ENCODE measurements at places on chromosomes 7 and 10. TPM values are rescaled to one million over a fixed set of nuclear protein-coding genes. Genes with fewer than 3 reads are reported as not detected.

FZD8 gene
- polyA plus RNA-seq = 0.55 TPM

GRCh38 chr10:34522546-34522945 lies 292.6 kb downstream of the PARD3 start:
- DNase-seq = no peak

DNA sequence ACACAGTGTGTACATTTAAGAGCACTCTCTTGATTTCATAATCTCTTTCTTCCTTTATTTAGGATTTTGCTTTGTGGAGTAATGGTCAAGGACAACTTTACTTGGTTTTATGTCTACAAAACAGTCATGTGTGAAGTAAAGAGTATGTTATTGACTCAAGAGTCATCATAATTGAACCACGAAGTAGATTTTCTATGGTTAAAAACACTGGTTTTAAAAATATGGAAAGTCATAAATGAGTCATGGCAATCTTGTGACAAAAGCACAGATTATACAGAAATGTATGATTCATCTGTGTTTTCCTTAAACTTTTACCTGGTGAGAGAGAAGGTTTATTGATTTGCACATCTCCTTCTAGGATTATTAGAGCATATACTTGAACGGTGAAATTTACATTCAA lies 969.7 kb downstream of the GATA3 start:
- DNase-seq = no peak

GRCh38 chr7:22214000-22214399 lies 143.0 kb downstream of the RAPGEF5 start:
- DNase-seq = no peak

GRCh38 chr10:17607603-17608332 lies 9.4 kb downstream of the HACD1 start:
- peak; percentile 27 for DNase-seq

- no peak for DNase-seq
These were observed 41.0 kb downstream of the KIAA1217 start for GRCh38 chr10:24249829-24250415.

DNA sequence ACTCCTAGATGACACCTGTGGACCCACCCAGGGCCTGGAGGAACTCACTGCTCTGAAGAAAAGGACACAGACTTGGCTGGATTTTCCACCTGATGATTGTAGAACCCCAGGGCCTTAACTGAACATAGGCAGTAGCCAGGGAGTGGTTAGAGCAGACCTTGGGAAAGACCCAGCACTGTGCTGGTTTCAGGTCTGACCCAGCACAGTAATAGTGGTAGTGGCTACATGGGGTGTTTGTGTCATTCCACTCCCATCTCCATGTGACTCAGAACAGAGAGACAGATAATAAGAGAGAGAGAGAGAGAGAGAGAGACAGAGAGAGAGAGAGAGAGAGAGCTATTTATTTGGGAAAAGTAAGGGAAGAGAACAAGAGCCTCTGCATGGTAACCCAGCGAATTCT lies 239.1 kb upstream of the MEOX2 start:
- no peak for DNase-seq

- no peak for DNase-seq
These were observed 687.8 kb downstream of the IPMK start for GRCh38 chr10:57579926-57580325.

DNA sequence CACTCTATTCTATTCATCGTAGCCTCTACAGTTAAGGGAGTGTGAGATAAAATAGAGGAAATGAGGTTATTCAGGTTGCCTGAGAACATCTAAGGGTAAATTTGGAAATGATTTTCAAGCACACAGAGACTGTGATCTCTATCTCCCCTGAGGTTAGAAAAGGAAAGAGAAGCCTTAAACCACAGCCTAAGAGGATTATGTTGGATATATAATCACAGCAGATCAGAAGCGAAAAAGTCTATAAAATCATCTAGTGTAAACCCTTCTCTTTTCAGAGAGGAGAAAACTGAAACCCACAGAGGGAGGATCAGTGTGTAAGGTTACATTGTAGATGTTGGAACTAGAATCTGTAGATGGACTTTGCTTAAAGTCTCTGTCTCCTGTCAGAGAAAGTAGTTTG lies 90.6 kb upstream of the SEMA3E start:
- DNase-seq = no peak

GRCh38 chr10:103232131-103232673 lies 13.5 kb upstream of the RPEL1 start:
- DNase-seq = no peak

CDH23 gene
- polyA plus RNA-seq = 0.01 TPM

GRCh38 chr10:29596826-29597225 lies 37.9 kb downstream of the SVIL start:
- no peak for DNase-seq

DNA sequence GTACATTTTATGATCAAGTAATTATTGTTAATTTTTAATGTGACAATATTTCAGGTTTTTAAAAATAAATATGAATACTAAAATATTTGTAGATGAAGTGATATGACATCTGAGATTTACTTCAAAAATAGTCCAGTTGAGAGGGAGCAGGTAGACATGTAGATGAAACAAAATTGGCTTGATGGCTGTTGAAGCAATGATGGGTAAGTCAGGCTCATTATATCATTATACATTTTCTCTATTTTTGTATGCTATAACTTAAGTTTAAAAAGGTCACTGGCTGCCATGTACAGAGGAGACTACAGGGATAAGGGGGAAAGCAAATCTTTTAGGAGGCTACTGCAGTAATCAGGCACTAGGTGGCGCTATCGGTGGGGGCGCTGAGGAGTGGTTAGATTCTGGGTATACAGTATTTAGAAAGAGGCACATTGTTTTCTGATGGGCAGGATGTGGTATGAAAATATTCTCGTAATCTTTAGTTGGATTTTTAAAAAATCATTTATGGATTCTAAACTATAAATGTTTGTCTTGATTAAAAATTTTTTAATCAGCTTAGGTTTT lies 189.8 kb upstream of the IMMP2L start:
- no peak for DNase-seq

DNA sequence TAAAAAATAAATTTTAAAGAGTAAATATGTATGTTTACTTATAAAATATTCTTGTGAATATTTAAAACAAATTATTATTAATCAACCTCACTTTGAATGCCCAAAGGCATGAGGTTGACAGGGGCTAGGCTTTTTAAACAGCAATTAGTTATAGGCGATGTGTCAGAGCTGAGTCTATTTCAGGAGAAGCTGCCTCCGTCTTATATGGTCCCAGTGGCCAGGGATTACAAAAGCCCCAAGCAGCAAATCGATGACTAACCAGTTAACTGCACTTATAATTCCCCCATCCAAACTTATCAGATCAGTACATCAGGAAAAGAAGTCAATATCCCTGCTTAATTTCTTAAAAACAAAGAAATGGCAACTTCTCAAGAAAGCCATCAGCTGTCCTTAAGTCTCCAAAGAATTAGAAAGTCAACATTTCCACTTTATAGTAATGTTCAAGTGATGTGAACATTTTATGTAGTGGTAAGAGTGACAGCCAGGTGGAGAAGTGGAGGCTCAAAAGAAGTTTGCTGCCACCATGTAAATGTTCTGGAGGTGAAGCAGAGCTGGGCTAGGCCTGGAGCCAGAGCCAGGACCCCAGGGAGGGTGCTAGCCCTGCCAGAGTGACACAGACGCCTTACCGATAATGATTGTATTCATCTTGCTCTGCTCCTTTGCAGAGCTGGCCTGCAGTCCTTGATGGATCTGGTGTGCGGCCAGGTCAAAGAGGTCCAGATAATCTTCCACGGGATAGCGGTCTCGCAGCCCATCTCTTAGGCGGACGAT lies 51.5 kb downstream of the CHST15 start:
- no peak for DNase-seq

- no peak for DNase-seq
These were observed 828 bp downstream of the BNIP3 start for GRCh38 chr10:131980761-131981428.

GRCh38 chr10:79431891-79432831 lies 13.3 kb downstream of the ZCCHC24 start:
- DNase-seq = no peak

GRCh38 chr10:101840741-101841453 lies 2.7 kb downstream of the KCNIP2 start:
- DNase-seq = peak; percentile 56

SEMA3E gene
- polyA plus RNA-seq = 0.06 TPM

- no peak for DNase-seq
These were observed 2.1 kb downstream of the FRAT1 start for GRCh38 chr10:97321032-97321803.

DNA sequence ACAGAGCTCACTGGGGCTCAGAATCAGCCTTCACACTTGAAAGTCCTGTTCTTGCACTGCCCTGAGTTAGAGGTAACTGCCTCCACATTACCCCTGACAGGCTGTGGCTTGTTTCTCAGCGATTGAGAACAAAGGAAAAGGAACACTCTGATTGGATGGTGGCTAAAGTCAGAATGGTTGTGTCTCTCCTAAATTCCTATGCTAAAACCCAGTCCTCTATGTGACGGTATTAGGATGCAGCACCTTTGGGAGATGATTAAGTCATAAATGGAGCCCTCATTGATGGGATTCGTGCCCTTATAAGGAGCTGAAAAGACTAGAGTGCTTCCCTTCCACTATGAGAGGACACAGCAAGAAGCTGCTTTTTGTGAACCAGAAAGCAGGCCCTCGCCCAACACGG lies 38.9 kb upstream of the DGKI start:
- no peak for DNase-seq
